ENCODE measurements at places on chromosomes 4 and X.

DNA sequence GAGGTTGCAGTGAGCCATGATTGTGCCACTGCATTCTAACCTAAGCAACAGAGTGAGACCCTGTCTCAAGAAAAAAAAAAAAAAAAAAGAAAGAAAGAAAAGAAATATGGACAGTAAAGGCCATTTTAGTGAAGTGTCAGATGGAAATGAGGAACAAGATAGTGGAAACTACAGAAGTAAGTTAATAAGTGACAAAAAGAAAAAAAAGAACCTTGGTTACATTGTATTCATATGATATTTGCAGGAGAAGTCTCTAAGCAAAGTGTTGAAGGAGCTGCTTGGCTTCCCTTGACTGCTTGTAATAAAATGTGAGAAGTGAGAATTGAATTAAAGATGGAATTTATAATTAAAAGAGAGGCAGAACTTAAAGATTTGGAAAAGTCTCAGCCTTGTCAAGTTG, 73.2 kb downstream of the HOPX start:
- DNase-seq, result no peak

- no peak for DNase-seq
These were observed 37.8 kb upstream of the MED14 start for GRCh38 chrX:40773188-40773587.

DNA sequence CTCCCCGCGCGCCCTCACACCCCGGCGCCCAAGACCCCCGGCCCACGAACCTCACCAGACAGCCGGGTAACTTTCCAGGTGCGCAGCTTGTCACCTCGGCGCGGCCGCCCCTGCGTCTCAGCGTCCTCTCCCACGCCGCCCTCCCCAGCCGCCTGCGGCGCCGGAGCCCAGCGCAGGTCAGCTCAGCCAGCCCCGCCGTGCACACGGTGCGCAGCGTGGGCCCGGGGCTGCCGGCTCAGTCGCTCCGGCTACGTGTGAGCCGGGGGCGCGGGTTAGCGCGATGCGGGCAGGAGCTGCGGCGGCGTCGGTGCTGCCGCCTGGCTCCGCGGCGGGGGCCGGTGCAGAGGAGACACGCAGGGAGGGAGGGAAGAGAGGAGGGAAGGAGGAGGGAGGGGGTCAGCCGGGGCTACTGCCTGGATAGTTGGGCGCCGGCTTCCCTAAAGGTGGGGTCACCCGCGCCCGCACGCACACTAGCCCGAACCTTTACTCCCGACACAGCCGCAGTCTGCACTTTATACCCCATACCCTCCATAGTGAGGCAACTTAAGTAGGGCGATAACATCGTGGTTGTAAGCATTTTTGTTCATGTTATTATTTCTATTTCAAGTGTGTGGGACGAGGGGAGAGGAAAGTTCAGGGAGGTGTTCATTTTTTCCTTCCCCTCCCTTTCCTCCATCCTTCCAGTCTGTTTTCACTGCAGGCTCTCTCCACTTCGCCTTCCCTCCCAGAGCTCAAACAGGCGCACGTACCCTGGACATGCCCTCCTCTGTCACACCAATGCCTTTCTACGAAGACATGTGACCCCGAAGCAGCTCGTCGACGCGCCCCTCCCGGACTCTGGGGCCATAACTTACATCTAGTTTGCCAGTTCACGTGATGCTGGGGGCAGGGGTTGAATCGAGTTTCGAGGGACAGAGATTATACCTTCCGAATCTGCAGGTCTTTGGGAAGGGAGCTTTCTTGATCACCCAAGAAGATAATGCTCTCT, at the start of gene PRKG2:
TSS of gene PRKG2 (minus strand) at position 342 of the 988 bp plus-strand sequence. CDS start 10,175 bp downstream, outside the sequence.
- no peak for DNase-seq

DNA sequence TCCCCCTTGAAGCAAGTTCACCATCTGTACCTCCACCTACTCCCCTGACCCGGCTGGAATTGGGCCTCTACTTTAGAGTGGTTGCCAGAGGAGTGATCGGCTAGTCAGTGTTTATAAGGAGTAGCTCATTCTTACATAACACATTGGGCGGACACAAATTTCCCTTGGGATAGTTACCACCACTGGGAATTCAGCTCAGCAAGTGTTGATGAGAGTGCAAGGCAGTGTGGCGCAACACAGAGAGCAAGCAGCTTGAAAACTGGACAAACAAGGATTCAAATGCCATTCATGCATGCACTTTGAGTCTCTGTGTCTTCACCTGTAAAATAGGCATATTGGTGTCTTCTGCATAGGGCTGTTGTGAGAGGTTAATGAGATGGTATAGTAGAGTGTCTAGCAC, 92.7 kb downstream of the STK32B start:
- DNase-seq, result no peak

DNA sequence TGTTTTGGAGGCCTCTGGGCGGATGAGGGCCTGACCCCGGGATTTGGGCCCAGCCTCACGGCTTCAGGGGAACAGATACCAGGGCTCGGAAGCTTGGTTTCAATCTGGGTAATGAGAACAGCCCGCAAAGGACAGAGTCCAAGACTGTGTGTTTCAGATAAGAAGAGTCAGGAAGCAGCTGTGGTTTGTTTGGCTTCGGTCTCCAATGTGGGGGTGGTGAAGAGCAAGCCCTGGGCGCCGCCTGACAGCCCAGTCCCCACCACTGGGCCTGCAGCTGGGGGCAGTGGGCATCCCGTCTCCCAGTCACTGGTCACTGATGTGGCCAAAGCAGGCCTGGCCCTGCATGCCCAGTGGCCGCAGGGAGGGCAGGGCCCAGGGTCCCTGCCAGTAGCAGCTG, 9.1 kb downstream of the WFS1 start:
- no peak for DNase-seq

- no peak for DNase-seq
These were observed 74.8 kb upstream of the EGFL6 start for GRCh38 chrX:13494562-13494961.

DNA sequence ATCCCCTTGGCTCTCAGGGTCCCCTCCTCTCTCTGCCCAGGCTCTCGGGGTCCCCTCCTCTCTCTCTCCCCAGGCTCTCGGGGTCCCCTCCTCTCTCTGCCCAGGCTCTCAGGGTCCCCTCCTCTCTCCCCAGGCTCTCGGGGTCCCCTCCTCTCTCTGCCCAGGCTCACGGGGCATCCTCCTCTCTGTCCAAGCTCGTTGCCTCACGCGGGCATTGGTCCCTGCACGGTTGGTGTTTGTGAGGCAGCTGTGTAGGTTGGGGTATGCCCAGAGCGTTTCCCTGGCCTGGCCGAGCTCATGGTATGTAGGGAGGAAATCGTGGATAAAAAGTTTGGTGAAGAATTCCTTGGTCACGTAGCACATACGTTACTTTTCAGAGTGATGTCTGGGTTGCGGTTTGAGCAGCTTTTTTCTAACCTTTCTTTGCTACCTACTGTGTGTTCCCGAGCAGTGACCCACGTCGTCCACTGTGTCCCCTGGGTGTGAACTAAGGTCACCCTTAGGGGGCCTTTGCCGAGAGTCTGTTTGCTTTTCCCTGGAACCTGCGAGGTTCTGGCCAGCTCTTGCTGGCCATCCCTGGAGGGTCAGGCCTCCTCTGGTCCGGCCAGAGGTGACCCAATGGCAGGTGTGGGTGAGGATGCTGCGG, 36.6 kb downstream of the PCGF3 start:
- no peak for DNase-seq

DNA sequence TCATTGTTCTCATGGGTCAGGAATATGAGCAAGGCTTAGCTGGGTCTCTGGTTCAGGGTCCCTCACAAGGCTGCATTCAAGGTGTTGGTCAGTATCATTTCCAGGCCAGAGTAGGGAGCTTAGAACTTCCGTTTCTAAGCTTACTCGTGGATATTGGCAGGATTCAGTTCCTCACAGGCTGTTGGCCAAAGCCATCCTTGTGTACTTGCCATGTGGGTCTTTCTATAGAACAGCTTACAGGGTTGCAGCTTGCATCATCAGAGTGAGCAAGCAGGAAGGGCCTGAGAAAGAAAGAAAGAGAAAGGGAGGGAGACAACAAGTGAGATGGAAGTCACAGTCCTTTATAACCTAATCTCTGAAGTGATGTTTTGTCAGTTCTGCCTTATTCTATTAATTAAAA, 5.1 kb upstream of the LIMCH1 start:
- no peak for DNase-seq

- DNase-seq, result peak; percentile 43
These were observed 5.3 kb downstream of the SOWAHB start for GRCh38 chr4:76892601-76893000.

DNA sequence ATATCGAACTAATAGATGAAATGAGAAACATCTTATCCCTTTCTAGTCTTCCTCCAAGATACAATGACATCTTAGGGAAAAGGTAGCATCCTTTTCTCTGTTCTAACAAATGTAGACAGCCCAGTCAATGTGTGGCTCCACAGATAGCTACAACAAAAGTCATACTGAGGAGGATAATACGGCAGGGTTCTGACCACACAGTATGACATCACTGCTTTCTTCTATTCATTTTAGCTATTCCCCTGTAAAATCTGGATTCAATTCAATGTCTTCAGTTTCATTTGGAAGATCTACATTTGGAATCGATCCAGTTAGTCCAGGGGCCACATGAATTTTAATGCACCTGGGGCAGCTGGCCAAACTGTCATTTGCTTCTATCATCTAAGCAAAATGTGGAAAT, 51.4 kb downstream of the ENOX2 start:
- no peak for DNase-seq

DNA sequence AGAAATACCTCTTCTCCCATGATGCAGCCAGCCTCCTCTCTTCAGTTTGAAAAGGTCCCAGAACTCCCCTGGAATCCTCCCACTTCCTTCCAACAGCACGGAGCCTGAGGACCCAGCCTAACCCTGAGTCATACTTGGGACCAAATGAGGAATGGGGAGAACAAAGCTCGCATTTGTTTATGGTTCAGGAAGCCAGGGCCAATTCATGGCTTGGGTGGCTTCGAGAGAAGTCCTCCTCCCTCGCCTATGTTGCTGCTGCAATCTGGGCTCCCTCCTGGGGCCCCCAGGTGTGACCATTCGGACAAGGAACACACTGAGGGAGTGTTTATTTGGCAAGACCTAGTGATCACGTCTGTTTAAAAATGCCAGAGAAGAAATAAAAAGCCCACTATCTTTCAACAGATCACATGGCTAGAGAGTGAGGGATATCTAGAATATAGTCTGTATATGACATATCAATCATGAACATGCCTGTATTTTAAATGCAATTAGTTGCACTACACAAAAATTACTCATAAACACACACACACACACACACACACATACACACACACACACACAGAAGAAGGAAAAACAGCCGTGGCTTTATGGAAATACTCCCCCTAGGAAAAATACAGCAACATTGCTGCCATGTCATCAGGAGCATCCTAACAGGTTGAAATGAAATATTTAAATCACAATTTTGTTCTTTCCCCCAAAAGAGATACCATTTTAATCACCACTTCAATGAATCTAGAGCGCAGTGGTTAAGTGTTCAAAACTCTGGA, 155.7 kb upstream of the MAP3K15 start:
- no peak for DNase-seq

DNA sequence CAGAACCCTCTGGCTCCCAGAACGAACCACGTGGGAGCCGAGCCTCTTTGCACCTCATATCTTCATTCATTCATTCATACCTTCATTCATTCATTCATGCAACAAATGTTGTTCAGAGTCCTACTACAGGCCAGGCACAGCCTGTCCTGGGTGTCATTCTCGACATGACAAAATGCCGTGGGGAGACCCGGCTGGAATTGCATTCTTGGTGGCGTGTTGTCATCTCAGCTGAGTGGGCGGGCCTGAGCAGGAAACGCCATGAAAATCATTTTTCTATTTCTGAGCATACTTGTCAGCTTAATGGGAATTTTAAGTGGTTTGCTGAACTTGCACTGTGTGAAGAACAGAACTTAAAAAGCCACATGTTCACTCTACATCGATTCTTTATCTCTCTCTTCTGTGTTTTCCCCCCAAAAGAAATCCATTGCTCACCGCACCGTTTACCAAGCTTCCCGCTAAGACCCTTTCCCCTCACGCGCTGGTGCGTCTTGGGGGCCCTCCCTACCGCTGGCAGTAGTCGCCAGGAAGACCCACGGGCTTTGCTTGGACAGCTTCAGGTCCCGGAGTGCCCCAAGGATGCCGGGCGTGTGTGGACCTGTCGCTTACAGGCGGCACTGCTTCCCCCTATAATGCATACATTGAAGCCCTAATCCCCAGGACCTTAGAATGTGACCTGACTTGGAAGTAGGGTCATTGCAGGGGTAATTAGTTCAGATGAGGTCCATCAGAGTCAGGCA, 41.6 kb upstream of the HMX1 start:
- DNase-seq, result no peak

DNA sequence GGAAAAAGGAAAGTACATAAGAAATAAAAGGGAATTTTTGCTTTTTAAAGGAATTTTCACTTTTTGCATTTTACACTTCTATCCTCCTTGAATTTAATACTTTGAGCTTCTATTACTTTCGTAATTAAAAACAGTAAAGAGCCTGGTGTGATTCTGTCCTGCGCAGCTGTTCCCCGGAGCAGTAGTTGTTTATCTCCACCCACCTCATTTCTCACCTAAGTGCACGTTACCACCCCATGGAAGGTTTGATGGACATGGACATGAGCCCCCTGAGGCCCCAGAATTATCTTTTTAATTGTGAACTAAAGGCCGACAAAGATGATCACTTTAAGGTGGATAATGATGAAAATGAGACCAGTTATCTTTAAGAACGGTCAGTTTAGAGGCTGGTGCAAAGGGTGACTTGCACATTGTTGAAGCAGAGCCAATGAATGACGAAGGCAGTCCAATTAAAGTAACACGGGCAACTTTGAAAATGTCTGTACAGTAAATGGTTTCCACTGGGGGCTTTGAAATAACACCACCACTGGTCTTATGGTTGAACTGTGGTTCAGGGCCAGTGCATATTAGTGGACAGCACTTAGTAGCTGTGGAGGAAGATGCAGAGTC, 52.1 kb upstream of the TEX13D start:
- DNase-seq, result peak; percentile 17

- peak; percentile 44 for DNase-seq
These were observed 125.1 kb upstream of the FRG1 start for GRCh38 chr4:189815404-189816192.

GRCh38 chrX:57977992-57978391, 67.7 kb upstream of the ZXDA start:
- no peak for DNase-seq

GRCh38 chrX:69228732-69229131, 63.5 kb upstream of the PJA1 start:
- no peak for DNase-seq

DNA sequence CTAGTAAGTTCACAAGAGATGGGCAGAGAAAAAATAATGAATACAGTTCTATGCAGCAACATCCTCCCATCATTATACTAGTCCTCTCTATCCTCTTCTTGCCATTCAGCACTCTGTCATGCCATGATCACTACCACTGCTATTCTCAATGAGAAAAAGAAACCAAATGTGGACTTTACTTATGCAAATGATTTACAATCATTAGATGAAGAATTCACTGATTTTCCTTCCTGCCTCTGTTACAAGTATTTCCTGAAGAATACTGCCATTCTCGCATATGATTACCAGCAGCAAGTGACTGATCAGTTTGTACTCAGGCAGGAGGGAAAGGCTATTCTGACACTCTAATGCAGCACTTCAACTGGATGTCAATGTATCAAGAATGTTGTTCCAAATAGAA, 50.3 kb downstream of the WDFY3 start:
- DNase-seq, result no peak

GRCh38 chr4:151564321-151564720, 155.3 kb downstream of the FHIP1A start:
- no peak for DNase-seq

- peak; percentile 80 for DNase-seq
These were observed 171.3 kb downstream of the BTC start for GRCh38 chr4:74623041-74623440.

- no peak for DNase-seq
These were observed 46.8 kb upstream of the FAM9C start for GRCh38 chrX:13091111-13091765.
